ENCODE measurements at places on chromosomes 7 and 10.

DNA sequence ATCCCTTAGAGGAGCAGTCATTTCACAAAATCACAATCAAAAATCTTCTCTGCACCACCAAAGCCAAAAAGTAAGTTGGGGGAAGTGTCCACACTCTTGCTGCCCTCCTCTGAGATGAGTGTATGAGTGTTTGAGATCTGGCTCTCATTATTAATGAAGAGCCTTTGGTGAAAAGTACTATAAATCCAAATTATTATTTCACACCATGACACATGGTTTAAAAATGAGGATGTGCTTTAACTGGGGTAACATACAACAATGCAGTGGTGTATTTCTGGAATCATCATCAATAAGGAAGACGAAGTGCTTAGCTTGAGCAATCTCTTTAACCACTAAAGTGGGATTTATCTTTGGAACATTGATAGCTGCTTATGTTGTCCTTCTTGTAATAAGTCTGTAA lies 114.2 kb upstream of the ADAM12 start:
- no peak for DNase-seq

DNA sequence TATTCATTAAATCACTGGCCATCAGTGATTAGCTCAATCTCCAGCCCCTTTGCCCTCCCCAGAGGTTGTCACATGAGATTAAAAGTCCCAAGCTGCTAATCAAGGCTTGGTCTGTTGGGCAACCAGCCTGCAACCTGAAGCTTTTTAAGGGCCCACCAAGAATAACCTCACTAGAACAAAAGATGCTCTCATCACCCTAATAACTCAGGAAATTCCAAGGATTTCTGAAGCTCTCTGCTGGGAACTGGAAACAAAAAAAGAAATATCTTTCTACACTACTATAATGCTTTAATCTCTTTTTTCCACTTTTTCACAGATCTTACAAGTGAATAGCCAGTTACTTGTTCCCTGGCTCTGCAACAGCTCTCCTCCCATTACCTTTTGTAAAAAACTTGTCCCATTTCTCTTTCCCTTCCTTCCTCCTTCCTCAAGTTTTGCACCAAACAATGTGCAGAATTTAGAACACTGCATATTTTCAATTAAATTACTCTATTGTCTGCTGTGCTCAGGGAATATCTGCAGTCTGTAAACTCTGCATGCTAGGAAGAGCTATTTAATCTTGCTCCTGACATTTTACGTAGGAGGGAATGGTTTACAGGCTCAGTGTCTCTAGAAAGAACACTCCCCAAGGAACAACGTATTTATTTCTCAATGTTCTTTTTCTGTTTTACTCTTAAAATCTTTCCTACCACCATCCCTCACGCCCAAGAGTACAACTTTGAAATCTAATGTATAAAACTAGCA lies 169.1 kb downstream of the IMMP2L start:
- DNase-seq, result no peak

DNA sequence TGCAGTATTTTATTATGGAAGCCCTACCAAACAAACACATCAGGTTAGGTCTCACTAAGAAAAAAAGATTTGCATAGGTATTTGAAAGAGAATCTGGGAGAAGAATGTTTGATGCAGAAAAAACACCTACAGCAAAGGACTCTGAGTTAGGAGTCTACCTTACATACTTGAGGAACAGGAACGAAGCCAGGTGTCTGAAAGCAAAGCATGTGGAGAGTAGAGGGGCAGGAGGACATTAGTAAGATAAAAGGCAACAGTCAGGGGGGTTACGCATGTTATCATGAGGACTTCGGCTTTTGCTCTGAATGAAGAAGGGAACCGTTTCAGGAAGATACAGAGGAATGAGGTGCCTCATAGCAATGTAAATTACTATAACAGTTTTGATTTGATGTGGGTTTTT lies 87.9 kb upstream of the PTER start:
- no peak for DNase-seq

DNA sequence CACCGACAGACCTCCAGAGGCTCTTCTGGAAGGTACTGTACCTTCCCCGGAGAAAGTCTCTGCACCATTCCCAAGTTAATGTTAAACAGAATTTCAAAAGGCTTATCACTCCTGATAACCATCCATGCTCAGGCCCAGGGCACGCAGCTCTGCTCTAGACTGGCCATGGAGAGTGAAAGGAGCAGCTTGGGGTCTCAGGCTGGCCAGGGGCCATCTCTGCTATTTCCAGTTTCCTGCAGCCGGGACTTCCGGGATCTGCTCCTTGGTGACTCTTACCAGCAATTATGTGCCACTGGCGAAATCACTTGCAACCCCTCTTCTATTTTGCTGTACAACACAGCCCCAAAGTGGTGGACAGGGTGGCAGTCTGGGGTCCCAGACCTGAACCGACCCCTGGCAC lies 6.0 kb downstream of the CLDN15 start:
- no peak for DNase-seq

DNA sequence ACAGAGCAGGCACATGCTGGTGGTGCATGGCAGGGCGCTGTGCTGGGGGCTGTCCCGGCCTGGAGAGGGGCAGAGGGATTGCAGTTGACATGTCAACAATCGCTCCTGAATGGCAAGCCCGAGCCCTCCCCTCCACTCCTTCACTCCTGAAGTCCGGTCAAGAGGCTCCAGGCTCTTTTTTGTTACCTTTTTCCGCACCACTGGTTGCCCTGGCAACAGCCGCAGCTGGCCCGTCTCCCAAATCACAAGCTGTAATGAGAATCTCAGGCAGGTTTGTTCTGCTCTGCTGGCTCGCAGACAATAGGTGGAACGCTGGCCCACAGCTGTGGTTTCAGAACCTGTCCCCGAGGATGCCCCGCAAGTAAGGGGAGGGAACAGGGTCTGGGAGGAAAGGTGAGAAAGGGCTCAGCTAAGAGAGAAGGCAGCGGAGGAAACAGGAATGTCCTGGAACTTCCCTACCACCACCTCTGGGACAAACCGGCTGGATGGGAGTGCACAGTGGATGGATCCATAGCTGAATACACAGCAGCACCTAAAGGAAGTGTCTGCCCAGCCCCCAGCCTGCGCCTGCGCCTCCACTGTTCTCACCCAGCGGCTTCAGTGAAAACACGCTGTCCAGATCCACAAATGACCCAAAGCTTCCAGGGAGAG lies 58.9 kb downstream of the CALML3 start:
- no peak for DNase-seq

DNA sequence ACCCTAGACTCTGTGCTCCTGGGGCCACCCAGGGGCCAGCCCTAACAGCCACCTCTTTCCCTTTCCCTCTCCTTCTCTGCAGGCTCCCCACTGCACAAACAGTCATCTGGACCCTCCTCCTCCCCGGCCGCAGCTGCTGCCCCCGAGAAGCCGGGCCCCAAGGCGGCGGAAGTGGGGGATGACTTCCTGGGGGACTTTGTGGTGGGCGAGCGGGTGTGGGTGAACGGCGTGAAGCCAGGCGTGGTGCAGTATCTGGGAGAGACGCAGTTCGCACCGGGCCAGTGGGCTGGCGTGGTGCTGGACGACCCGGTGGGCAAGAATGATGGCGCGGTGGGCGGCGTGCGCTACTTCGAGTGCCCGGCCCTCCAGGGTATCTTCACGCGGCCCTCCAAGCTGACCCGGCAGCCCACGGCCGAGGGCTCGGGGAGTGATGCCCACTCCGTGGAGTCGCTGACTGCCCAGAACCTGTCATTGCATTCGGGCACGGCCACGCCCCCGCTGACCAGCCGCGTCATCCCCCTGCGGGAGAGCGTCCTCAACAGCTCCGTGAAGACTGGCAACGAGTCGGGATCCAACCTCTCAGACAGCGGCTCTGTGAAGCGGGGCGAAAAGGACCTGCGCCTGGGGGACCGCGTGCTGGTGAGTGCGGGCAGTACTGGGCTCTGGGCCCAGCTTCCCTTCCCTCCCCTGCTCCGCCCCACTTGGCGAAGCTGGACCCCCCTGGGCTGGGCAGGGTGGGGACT lies 49.3 kb downstream of the CLIP2 start:
- DNase-seq, result no peak

GRCh38 chr10:27568196-27569175 lies 64.4 kb downstream of the RAB18 start:
- DNase-seq, result peak; percentile 63

- no peak for DNase-seq
These were observed 1.7 kb downstream of the GRM8 start for GRCh38 chr7:127251036-127251464.

DNA sequence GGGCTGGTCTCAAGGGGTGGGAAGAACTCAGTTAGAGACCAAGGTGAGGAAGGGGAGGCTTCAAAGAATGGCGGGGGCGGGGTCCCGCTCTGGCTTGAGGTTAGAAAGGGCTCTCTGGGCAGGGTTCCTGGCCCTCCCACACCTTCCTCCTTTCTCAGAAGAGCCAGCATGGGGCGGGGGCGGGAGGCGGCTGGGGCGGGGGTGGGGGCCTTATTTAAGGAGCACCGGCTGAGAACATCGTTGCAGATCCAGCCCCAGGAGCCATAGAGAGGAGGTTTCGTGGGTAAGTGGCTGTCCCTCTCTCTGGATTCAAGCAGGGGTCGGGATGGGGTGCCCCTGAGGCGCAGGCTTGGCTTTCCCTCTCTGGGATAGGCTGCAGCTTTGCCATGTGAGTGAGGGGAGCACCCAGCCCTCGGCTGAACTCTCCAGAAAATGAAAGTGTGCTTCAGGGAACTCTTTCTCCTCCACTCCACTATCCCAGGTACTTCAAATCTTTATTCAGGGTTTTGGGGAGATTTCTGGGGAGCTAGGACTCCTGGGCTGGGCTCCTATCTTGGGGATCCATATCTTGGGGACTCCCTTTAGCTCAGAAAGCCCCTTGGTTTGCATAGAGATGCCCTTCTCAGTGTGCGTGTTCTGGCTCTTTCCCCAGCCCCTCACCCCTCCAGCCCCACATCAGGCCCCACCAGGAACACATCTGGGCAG lies 3.3 kb upstream of the CUEDC2 start:
- DNase-seq, result peak; percentile 9

DNA sequence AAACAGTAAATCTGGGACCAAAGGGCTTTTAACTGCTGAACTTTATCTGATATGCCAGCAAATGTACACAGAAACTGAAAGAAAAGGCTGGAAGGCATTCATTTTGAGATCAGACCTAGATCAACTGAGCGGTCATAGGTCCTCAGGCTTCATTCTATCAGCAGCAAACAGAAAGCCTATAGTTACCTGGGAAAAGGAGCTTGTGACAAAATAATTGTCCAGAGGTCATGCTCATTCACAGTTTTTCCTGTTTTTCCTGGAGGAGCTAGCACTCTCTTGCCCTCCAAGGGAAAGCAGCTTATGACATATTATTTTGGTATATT lies 320.2 kb downstream of the AHR start:
- no peak for DNase-seq

DNA sequence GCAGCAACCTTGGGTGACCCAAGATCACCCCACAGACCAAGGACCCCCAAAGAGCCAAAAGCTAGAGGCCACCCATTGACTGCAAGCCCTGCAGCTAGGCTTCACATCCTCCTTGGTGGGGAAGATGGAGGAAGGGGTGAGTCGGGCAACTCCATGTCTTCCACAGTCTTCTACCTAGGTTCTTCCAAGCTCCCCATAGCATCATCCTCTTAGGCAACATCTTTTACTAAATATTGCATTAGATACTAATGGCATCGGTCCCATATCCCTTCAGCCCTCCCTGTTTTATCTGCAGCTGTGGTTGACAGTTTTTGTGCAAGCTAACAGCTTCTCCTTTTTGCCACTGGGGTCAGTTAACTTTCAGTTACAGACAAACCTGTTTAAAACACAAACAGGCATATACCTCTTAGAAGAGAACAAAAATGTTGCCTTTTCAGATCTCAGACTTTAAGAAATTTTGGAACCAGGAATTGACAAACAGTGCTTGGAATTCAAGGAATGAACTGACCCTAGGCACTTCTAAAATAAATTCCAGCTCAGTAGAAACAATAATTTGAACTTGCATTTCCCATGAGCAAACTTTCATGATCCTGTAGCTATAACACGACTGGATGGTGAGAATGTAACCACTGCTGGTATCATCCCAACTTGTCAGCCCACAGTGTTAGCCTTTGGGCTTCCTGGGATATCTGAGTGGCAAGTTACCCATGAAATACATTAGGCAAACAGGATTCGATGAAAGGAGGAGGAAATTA lies 33.9 kb upstream of the MSMB start:
- DNase-seq, result peak; percentile 96

DNA sequence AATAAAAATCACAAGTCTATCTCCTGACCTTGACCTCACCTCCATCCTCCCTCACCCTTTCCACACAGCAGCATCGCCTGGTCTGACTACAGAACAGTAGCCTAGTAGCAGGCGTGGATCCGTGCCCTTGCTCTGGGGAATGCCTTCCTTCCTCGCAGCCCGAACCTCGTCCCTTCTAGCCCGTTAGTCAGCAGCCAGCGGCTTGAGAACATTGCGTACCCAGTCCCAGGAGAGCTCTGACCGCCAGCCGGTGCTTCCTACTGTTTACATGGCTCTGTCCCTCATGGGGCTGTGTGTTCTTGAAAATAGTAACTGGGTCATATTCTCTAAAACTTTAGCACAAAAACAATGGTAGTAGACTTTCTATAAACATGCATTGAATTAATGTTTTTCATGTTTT lies 682.7 kb upstream of the IGFBP3 start:
- DNase-seq, result no peak

DNA sequence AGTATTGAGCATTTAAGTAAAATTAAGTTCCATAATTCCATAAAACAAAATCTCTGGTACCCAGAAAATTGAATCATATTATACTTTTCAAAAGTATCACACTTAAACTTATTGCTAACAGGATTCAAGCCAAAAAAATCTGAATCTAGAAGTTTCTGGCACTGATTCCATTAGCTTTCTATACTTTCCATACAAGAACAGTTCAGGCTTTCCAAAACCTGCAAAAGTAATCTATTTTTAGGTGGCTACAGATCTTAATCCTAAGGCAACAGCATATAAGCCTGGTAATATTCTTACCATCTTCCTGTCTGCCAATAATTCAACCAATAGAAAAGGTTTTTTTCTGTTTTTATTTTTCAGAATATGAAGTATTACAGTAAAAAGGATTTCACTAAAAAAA lies 185.0 kb downstream of the CRPPA start:
- DNase-seq, result no peak

- peak; percentile 2 for DNase-seq
These were observed 109.9 kb downstream of the ITGB8 start for GRCh38 chr7:20440472-20441105.

- DNase-seq, result no peak
These were observed 95.4 kb downstream of the ELMO1 start for GRCh38 chr7:37352974-37353948.

- no peak for DNase-seq
These were observed 558.1 kb downstream of the MAGI2 start for GRCh38 chr7:78895393-78895792.

Measured in MV-4-11 (cell line).